ENCODE measurements at places on chromosomes 12 and 14. TPM values are rescaled to one million over a fixed set of nuclear protein-coding genes. Genes with fewer than 3 reads are reported as not detected.

AMN gene
- total RNA-seq = 0.69 TPM

- DNase-seq = no peak
Measured at GRCh38 chr14:92308716-92309115, 14.2 kb upstream of the SLC24A4 start.

GRCh38 chr14:61803755-61804154 is 41.5 kb downstream of the SNAPC1 start:
- DNase-seq = no peak

DNA sequence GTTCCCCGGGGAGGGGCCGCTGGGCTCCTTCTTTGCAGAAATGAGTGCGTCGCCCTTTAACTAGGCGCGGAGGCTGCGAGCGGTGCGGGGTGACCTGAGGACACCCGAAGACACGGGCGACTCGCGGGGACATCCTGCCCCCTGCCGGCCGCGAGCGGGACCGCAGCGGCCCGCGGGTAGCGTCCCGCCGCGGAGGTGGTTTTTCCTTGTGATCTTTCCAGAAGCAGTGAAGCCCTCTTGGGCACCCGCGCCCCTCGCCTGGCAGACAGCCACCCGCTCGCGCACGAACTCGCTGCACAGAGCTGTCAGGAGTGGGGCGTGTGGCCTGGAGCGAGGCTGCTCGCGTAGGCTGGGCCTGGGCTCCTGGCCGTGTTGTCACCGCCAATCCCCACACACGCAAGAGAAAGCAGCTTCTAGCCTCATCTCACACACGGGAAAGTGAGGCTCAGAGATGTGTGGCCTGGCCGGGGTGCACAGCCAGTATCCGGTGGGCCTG is 67.2 kb downstream of the DIO3 start:
- DNase-seq = peak; percentile 79

NEUROD4 gene
- total RNA-seq = not detected

DNA sequence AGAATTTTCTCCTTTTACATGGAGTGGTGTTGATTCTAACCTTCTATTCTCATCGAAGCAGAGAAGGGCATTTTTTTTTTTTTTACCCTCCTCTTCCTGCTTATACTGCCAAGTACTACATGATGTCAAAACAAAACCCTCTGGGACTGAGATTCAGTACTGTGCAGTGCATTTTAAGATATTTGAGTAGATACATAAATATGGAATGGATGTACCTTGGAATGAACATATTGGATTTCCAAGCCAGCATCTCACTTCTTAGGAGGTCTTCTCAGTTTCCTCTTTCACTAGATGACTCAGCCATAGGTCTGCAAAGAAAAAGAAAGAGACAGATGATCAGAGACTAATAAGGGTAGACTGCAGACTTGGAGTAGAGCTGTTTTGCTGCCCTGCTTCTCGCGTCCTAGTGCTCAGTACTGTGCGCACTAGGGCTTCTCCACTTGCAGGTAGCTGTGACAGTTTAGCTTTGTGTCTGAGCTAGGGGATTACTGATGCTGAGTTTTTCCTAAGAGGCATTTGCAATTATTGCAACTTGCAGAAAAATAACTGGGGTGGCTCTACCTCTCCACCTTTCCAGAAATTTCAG is 20.4 kb downstream of the TPH2 start:
- no peak for DNase-seq

CCDC197 gene
- not detected for total RNA-seq

GRCh38 chr12:49580572-49581535 is 12.9 kb upstream of the MCRS1 start:
- peak; percentile 98 for DNase-seq

- no peak for DNase-seq
Measured at GRCh38 chr14:63659726-63660125, 18.1 kb upstream of the WDR89 start.

DNA sequence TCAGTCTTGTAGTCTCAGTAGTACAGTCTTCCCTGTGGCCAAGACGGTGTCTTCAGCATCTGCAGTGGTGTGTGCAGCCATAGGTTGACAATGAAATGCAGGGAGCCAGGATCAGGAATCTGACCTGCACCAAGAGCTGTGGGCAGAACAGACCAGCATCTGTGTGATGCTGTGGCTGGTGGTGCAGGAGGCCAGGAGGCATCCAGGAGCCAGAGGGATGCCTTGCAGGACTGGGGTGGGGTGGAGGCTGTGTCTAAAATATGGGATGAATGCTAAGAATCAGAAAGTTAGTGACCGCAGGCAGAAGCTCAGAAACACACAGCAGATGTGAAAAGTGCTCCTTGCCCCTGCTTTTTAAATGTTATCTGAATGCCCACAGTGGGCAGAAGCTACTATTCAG is 209.7 kb downstream of the CACNA1C start:
- DNase-seq = no peak

GRCh38 chr12:108804271-108804953 is 53.0 kb downstream of the SSH1 start:
- DNase-seq = no peak

DNA sequence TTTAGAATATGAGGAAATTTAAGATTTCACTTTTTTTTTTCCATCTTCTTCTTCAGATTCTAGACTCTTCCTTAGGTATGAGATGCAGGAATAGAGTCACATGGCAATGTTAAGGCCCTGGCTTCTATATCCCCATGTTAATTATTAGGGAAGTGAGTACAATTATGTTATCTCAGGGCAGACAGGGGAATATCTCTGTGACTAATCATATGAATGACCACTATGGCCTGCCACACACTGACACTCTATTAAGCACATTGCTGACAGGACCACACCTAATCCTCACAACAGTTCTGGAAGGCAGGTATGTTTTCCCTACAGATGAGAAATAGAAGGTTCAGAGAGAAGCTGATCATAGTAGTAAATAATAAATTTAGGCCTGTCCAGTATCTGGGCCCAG is 69.4 kb upstream of the PTPRQ start:
- no peak for DNase-seq

GRCh38 chr12:113826805-113827538 is 139.2 kb downstream of the RBM19 start:
- DNase-seq = peak; percentile 41

DNA sequence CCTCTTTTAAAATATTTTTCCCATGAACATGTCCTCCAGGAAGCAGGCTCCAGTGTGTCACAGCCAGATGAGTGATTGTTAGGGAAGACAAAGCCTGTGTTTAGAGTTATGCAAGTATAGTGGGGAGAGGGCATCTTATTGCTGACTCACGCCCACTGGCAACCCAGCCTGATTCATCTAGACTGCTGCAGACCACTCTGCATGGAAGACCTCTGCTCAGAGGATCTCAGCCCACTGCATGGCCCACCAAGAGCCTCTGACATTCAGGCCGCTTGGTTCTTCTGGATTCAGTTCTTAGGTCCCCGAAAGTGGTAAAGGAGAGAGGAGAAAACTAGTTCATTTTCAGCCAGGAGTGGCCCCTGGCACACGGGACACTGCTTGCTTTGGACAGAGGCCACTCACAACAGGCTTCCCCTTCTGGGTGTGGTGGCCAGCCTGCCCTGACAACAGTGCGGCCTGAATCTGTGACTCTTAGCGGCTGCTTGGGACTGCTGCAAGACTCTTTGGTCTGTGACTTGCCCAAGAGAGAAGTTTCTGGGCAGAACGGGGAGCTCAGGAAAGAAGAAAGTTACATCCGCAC is 266.3 kb downstream of the ZFP36L1 start:
- no peak for DNase-seq

- no peak for DNase-seq
Measured at GRCh38 chr12:1919763-1920162, 1.3 kb upstream of the CACNA2D4 start.

DNA sequence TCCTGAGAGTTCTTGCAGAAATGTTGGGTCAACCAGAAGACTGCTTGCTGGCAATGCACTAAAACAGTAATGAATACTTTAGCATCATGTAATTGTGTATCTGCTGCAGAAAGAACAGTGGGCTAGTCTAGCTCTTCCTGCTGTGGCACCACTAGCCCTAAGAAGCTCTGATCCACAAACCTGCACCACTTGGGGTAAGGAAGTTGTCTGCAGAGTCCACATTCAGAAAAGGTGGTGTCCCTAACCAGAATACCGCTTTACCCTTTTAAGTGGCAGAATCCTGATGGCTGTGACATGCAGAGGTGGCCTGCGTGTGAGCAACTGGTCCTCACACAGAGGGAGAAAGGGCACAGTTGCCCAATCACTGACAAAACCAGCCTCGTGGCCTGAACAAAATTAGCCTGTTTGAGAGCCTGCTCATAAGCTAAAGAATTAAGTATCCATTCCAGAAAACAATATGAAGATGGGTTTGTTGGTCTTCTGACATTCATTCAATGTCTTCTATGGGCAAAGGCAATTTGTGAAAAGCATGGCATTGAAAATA is 165.8 kb downstream of the PPM1H start:
- DNase-seq = no peak

DNA sequence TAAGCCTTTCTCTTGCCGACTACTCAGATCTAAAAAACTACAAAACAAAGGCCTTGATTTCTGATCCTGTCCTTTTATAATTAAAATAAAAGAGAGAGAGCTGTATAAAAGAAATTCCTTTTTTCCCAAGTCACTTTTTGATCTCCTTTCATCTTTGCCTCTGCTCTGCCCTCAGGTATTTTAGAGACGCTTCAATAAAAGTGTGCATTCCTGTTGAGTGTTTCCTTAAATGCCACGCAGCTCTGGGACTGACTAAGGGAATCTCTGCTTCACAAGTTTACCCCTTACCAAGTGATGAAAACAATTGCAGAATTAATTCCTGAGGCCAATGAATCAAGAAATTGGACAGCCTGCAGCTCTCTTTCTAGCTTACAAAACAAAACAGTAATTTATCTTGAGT is 1109.8 kb downstream of the TMTC2 start:
- peak; percentile 21 for DNase-seq

DNA sequence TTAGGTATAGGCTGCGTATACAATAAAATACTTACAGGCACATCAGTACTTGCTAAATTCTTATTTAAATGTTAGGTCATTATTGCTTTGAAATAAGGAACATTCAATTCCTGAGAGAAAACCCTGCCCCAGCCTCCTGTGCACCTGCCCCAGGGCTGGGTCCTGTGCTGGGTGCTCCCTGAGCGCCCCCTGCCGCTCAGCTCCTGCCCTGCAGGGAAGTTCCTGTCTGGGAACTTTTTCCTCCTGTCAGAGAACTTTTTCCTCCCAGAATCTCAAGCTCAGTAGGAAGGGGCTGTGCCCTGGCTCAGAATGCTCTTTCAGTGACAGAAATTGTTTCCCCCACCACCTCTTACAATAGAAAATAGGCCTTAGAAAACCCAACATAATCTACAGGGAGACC is 751.1 kb downstream of the TMEM121 start:
- no peak for DNase-seq

DNA sequence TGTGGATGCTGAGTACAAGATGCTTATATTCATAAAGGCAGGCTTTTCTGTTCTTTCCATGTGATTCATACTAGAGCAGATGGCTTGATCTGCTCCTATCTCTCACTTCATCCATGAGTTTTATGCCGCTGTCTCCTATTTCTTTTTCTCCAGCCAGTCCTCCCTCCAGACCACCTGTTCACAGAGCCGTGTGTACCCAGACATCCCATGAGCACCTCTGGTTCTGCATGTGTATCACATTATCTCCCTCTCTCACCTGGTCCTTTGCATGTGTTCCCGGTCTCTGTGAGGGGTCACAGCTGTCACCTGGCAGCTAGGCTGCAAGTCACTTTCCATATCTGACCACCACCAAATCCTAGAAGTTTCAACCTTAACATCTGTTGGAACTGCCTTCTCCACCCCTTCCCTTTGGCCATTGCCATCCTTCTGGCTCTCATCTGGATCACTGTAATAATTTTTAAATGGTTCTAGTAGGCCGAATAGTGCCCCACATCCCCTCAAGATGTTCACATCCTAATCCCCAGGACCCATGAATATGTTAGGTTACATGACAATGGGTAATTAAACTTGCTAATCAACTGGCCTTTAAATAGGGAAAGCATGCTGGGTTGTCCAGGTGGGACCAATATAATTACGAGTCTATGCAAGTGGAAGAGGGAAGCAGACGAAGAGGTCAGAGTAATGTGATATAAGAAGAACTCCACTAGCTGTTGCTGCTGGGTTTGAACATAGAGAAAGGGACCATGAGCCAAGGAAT is 168.1 kb downstream of the SNAPC1 start:
- peak; percentile 57 for DNase-seq
